ENCODE measurements at places on chromosomes 2 and 18. TPM values are rescaled to one million over a fixed set of nuclear protein-coding genes. Genes with fewer than 3 reads are reported as not detected.

- DNase-seq, result no peak
Observed at GRCh38 chr2:201483342-201483741, 31.8 kb downstream of the STRADB start.

DNA sequence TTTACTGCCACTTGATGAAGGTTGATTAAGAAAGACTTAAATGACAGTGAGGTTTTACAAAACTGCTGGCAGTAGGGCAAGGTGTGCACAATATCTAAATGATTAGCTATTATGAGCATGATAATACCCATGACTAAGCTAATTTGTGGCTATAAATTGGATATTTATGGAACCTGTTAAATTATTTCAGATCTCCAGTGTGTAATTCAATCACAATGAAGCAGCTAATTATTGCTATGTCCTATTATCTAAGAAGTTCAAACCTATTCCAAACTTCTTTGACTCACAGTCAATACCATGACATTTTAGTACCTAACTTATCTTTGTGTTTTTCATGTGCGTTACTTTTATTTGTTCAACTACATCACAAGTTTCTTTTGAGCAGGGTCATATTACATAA is 253.8 kb upstream of the MMADHC start:
- no peak for DNase-seq

- no peak for DNase-seq
Observed at GRCh38 chr18:30997223-30997622, 45.3 kb downstream of the DSC3 start.

- no peak for DNase-seq
Observed at GRCh38 chr2:138997856-138998517, 217.8 kb upstream of the NXPH2 start.

DNA sequence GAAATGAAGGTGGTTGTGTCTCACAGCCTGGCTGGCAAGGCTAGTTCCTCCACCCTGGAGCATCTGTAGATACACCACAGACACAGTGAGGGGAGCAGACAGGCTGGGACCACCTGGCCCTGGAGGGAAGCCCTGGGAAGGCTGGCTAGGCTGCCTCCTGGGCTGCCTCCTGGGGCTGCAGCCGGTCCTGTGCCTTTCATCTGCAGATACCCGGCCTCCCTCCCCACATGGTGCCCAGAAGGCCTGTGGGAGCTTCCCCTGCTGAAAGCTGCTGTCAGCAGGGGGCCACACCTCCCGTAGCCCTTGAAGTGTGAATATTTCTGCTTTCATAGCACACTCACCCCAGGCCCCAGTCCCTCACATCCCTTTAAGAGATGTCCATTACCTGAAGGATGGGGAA is 37.6 kb downstream of the SDC1 start:
- DNase-seq, result no peak

DNA sequence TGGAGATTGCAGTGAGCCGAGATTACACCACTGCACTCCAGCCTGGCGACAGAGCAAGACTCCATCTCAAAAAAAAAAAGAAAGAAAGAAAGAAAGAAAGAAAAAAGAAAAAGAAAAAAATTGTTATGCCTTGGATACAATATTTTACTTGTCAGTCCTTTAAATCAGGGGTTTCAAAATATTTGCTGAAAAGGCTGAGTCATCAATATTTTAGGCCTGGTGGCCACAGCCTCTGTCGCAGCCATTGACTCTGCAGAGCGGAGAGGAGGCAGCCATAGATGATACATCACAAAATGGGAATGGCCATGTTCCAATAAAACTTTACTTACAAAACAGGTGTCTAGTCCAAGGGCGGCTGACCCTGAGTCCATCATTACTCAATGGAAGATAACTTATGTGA is 314.8 kb upstream of the SALL3 start:
- no peak for DNase-seq

DSC2 gene
- 7.2 TPM for total RNA-seq

SOX11 gene
- total RNA-seq, result 146 TPM

Data from cerebellum (tissue), 4 donors.